ENCODE measurements at places on chromosomes 12 and 14.

DNA sequence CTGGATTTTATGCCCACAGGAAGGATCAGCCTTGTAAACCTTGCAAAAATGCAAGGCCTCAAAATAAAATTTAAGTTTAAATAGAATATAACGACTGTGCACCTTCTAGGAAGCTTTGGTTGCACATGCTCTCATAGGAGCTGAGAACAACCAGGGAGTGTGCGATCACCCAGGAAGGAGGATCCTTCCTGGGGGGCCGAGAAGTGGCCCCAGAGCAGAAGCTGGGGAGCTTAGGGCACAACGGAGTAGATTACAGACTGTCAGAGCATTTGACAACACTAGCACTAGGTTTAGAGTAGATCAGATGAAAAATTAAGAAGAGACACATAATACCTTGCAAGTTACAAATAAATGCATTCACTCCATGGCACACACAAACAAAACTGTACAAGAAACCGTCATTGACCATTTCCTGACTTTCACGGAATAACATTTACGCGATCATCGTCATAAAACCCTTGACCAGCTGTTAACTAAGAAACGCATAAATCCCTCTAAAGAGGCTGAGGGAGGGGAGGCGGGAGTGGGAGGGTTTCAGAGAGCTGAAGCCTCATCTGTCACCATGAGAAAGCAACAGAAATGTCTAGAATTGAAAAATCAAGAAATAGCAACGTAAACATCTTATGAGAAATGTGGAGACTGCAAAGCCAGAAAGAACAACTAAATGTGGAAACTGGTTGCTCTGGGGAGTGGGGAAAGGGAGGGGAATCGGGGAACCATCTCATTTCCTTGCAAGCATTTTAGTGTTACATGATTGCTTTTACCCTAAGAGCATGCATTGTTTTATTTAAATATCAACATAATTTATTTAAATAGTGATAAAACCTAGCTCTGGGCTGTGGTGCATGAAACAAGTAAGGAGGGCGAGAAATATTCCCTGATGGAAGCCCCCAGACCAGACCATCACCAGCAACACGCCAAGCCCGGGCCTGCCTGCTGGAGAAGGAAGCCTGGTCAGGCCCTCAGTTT, 13.1 kb upstream of the CCDC85C start:
- DNase-seq, result no peak

GRCh38 chr14:65040666-65041433, 54.2 kb downstream of the FNTB start:
- DNase-seq, result no peak

GRCh38 chr12:91663744-91664143, 481.1 kb upstream of the DCN start:
- no peak for DNase-seq

- no peak for DNase-seq
Measured at GRCh38 chr12:2606186-2606910, 188.4 kb upstream of the FKBP4 start.

DNA sequence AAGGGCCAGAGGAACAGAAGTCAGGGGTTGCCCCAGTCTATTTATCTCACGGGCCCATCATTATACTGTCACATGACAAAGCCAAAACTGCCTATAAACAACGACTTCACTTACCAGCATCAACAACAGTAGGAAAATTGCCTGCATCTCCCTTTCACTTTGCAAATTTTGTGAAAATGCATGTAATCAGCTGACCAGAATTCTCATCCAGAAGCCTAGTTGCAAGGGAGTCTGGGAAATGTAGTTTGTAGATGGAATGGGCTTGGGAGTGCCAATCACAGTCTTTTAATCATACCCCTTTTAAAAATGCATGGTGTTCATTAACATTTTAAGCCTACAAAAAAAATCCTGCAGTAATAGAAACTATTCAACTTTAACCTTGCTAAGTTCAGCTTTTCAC, 369.3 kb upstream of the TMPO start:
- DNase-seq, result no peak

DNA sequence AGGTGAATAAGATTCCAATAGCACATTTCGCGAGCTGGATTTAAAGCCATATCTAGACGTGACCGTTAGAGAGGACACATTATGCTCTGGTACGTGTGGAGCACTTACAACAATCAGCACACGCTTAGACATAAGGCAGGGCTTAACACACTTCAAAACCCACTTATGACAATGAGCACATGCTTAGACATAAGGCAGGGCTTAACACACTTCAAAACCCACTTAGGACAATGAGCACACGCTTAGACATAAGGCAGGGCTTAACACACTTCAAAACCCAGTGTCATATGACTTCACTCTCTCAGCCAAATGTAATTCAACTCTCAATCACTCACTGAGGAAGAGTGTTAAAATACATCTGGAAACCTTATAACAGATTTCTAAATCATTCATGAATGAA, 11.2 kb upstream of the PLD4 start:
- no peak for DNase-seq

GRCh38 chr14:98816195-98816594, 455.8 kb downstream of the BCL11B start:
- no peak for DNase-seq

- DNase-seq, result no peak
Measured at GRCh38 chr12:114193474-114193873, 212.5 kb downstream of the TBX5 start.

DNA sequence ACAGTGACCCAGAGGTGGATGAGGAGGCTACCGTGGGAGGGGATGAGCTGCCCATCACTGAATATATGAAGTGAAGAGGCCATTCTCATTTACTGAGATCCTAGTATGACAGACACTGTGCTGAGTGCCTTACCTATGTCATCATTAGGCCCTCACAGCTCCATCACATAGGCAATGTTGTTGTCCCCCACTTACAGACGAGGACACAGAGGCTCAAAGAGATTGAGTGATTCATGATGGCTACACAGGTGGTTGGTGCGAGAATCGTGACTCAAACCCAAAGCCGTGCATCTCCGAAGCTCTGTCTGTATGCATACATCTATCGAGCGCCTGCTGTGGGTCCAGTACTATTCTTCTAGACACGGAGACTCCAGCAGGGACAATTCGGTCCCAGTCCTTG, 5.9 kb upstream of the CCDC197 start:
- no peak for DNase-seq

GRCh38 chr14:50402965-50403364, 6.3 kb upstream of the CDKL1 start:
- no peak for DNase-seq

DNA sequence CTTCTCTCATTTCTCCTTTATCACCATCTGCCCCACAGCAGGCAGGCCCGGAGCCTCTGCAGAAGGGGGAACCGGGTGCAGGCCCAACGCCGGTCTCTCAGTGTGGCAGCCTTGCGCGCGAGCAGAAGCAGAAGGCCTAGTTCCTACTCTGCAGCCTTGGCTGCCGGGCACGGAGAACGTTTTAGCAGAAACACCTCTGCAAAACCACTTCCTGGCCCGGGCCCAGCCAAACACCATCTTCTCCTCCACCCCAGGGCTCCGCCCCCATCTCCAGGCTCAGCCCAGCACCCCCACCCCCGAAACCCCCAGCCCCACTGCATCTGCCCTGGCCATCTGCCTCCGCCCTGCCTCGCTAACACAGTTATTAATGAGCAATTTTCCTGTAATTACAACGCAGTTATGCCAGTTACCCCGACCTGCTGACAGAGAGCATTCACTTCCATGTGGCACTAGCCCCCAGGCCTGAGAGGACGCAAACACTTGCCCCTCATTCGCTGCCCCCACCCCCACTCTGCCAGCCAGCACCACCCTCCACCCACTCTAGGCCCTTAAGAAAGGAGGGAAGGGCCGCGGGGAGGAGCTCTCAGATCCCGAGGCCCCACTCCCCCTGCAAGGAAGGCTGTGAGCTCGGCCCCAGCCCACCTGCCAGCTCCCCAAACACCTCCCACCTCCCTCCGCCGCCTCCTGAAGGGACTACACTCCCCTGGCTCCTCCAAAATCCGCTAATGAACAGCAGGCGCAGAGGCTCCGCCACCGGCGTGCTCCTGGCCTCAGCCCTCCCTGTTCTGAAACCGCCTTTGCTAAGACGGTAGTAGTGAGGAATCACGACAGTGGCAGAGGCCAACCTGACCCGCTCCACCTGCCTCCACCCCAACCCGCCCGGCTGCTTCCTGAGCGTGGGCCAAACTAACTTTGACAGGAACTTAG, 44.7 kb upstream of the FBRSL1 start:
- peak; percentile 87 for DNase-seq

- no peak for DNase-seq
Measured at GRCh38 chr12:44835641-44836379, 40.3 kb downstream of the NELL2 start.

DNA sequence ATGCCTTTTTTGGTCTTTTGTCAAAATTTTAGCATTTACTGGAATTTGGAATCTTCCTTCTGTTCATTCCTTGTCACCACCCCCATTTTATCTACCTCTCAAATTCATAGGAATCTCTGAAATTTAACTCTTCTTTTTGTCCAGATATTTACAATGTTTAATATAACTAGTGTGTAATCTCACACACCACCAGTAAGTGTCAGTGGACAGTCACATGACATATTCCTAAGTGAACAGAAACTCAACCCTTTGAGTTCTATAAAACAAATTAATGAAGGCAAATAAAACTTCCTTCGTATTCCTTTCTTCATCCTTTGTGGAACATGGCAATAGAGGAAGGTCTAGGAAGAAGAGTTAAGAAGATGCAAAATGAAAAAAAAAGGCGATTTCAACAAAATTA, 26.6 kb downstream of the ATF7 start:
- no peak for DNase-seq

- DNase-seq, result no peak
Measured at GRCh38 chr12:107221913-107222312, 128.6 kb upstream of the CRY1 start.

DNA sequence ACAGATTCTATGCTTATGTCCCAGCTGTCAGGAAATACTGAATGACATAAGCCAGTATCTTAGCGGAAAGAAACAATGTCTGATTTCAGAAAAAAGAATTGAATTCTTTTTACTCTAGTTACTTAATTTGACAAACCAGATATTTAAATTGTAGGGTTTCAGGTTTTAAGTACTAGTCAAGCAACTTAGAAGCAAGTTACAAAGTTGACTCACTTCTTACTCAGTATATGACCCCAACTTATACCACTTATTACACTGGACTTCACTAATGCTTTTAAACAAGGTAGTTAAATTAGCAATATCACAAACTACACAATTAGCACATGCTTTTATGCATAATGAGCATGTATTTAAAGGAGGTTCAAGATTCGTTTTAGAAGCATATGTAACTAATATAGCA, 7.1 kb downstream of the GMFB start:
- no peak for DNase-seq

GRCh38 chr14:95545515-95546168, 10.8 kb downstream of the GLRX5 start:
- DNase-seq, result no peak

DNA sequence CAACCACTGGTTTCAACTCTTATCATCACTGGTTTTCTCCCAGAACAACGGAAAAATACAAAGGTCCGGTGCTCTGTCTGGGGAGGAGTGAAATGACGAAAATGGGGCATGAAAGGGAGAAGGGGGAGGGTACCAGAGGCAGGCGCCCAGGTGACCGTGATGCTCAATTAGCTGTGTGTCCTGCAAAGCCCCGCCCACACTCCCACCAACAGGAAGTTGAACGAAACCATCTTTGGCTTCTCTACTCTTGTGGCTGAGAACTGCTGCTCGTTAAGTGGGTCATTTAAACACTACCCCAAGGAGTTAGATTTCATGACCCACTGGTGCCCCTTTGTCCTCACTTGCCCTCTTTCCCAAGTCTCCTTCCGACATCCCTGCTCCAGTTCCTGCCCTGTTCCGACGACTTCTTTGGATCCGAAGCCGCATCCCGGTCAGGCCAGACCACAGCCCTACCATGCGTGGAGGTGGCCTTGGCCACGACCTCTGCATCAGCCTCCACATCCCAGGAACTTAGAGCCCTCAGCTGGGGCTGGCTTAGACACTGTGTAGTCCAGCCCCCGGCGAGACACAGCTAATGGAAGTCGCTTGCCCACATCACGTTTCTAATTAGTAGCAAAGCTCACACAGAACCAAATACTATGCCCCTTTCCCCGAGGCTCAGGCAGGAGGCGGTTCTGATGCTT, 11.4 kb upstream of the LRTM2 start:
- DNase-seq, result peak; percentile 24

GRCh38 chr14:54010981-54011380, 54.4 kb upstream of the BMP4 start:
- DNase-seq, result no peak

Measured in mucosa of descending colon (tissue), 3 donors.